ENCODE measurements at places on chromosomes 12 and 14.

GRCh38 chr12:2970744-2971143 is 11.5 kb downstream of the TEAD4 start:
- DNase-seq, result no peak

DNA sequence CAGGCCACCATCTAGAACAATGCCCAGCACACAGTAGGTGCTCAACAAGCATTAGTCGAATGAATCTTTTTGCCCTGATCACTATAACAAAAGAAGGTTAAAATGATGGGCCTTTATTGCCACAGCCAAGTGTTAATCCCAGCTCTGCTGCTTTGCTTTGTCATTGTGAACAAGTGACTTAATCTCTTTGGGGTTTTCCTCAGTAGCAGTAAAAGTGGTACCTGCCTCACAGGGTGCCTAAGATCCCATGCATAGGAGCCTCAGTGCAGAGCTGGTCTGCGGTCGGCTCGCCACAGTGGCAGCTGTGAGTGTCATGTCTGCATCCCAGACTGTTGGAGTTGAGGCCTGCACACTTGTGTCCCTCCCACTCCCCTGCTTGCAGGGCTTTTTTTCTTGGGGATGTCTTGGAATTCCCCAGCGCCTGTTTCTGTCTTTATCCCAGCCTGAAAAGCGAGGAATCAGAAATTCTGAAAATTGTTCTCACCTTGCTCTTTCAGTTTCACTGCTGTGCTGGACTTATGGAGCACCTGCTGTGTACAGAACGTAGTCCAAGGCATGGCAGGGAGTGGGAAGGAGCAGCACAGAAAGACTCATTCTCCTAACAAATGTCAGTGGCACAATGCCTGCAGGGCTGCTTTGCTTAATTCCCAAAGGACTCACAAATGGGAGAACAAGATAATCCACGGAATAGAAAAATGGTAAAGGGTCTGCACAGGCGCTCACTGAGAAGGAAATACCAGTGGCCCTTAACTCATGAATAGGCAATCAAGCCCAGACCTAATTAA is 90.8 kb downstream of the EML1 start:
- DNase-seq, result no peak

GRCh38 chr14:32727832-32728231 is 210.8 kb upstream of the NPAS3 start:
- DNase-seq, result no peak

DNA sequence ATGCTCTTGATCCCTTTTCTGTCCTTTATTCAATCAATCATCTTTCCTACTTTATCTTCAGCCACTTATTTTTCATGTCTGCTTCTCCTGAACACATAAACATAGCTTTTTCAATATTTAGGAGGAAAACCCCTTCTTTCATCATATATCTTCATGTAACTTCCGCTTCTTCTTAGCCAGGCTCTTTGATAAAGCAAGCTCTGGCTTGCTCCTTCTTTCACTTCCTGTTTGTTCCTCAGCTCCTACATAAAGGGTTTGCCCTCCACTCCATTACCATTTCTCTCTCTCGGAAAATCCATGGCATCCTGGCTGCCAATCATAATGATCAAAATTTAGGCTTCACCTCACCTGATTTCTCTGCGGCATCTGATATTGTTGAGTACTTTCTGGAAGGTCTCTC is 33.7 kb upstream of the HELB start:
- no peak for DNase-seq

- no peak for DNase-seq
Observed at GRCh38 chr14:96117101-96117897, 78.1 kb downstream of the C14orf132 start.

DNA sequence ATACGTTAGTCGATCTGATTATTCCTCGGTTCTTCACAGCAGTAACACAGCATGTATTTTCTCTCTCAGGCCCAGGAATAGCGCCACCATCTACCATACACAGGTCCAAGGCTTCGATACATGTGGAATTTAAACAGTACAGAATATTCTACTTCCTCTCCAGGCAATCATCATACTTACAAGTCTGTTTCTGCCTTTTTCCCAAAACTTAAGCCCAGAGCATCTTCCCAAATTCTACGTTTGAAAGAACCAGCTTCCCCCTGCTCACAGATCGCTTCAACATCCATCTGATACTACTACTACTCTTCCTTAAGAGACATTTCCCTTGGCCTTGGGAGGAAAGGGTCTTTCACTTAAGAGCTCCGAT is 626 bp downstream of the TXNDC16 start:
- DNase-seq, result no peak

GRCh38 chr14:61934385-61934784 is 172.2 kb downstream of the SNAPC1 start:
- no peak for DNase-seq

DNA sequence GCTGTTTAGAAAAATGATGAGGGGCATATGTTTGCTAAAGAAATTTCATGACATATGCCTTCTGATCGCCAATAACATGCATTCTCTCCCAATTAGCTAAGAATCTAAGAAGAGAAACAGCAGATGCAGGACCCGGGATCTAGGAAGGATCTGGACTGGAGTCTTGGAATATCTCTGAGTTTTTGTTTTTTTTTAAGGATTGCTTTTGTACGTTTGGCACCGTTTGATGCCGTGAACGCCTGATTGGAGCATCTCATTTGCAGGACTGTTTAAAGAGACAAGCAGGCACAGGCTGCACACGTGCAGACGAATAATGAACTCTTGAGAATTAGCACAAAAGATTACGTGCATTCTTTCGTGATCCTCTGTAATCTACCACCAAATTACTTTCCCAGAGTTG is 13.6 kb downstream of the EML1 start:
- DNase-seq, result peak; percentile 59

DNA sequence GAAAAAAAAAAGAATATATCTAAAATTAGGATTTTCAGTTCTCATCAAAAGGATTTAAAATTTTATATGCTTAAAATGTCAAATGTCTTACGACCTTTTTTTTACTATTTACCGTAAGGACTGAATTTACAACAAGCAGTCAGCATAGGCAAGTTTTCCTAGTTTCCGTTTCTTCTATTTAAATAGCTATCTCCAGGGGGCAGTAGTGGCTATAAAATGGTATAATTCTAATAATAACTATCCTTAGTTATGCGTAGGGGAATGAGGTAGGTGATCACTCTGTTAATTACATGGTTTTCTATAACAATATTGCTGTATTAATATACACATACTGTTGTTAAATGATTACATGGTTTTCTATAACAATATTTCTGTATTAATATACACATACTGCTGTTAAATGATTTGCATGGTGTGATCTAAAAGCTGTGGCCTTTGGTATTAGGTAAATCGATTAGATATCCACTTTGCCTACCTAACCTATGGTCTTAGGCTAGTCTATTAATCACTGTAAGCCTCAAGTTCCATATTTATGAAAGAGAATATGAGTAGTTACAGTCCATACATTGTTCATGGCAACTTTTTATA is 217.7 kb upstream of the PDZRN4 start:
- DNase-seq, result peak; percentile 2

- no peak for DNase-seq
Observed at GRCh38 chr12:50507930-50508329, 3.1 kb downstream of the DIP2B start.

DNA sequence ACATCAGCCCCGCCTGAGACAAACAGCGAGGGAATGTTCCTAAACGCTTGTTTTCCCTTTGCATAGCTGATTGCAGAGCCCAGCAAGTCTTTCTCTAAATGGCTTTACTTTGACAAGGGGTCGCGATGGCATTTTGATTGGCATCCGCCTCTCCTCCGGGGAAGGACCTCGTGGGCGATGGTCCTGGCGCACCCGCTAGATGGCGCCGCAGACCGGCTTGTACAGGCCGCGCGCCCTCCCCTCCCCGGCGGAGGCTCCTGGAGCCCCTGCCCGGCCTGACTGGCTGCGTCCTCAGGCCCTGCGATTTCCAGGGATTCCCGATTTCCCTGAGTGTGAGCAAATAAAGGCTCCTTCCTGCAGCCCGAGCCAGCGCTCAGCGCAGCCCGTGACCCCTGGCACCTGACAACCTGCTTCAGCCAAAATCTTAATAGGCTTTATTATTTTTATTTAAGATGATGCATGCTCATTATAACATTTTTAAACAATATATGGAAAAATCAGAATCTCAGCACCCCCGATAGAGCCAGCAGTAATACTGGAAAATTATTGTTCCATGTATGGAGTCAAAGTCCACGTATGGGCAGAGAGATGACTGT is 468.3 kb downstream of the AACS start:
- DNase-seq, result peak; percentile 21

GRCh38 chr12:114799574-114800487 is 115.9 kb upstream of the TBX3 start:
- no peak for DNase-seq

GRCh38 chr14:65658202-65658601 is 245.7 kb downstream of the FUT8 start:
- no peak for DNase-seq

GRCh38 chr14:101876555-101876938 is 87.8 kb upstream of the DYNC1H1 start:
- no peak for DNase-seq

DNA sequence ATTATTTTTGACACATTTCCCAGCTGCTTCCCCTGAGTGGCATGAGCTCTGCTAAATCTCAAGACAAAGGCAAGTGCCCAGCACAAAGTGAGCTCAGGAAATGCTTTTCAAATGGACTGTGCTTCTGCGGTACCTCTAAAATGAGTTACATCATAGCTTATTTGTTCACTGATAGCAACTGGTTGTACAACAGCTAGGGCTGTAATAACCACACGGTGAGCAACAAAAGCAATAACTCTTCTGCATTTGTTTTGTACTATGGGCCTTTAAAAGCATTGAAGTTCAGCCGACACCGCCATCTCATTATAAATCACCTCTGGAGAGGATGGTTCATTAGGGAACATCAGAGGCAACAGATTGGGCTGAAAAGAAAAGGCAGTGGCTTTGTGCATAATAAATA is 475.0 kb downstream of the GLT1D1 start:
- DNase-seq, result no peak

DNA sequence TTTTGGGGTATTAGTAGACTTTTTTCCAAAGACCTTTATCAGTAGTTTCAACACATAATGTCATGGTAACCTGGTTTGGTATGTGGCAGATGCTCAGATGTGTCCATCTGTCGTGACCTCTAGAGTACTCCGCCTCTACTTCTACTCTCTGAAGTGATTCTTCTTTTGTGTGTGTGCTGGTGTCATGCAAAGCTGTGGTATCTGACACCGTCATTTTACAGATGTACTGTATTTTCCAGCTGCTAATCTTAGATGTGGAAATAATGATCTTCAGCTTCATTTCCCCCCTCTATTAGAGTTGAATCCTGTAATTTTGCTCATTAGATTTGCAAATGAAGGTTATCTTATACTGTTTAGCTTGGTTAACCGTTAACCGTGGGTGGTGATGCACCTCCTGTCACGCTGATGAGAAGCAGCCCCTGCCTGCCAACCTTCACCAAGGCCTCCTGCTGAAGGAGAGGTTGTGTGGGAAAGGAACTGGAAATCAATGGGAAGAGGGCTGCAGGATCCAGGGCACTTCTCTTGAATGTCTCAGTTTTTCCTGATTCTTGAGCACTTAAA is 222.4 kb upstream of the AMIGO2 start:
- no peak for DNase-seq

GRCh38 chr12:50086148-50086547 is 1.0 kb downstream of the SMARCD1 start:
- DNase-seq, result no peak

DNA sequence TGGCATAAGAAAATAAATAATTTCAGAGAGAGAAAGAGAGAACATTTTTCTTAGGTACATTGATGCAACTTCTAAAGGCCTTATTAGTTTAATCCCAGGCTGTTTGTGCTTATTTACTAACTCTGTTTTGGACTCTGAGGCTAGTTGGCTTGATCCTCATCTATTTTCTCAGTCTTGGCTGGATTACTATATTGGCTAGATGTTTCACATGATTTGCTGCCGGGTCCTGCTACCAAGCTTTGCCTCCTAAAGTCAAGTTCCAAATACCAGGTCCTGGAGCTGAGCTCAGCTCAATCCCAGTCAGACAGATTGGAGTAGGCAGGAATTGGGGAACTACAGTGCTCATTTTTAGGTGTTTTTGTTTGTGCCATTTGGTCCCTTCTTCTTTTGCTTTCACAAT is 340.8 kb downstream of the BCAT1 start:
- no peak for DNase-seq

GRCh38 chr12:4567073-4567881 is 5.3 kb downstream of the DYRK4 start:
- DNase-seq, result no peak

- no peak for DNase-seq
Observed at GRCh38 chr12:47636908-47637780, 68.7 kb downstream of the RPAP3 start.

DNA sequence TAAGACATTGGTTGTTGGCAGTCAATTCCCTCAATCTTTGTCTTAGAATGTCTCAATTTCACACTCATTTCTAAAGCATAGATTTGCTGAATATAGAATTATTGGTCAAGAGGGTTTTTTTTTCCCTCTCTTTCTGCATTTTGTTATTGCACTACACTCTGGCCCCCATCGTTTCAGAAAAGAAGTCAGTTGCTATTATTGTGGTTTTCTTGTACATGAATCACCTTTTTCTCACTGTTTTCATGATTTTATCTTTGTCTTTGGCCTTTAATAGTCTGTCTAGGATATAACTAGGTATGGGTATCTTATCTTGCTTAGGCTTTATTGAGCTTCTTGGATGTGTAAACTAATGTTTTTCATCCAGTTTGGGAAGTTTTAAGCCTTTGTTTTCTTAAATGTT is 194.3 kb upstream of the DAAM1 start:
- DNase-seq, result no peak

- no peak for DNase-seq
Observed at GRCh38 chr12:9650151-9650576, 19.3 kb upstream of the CLEC2D start.

DNA sequence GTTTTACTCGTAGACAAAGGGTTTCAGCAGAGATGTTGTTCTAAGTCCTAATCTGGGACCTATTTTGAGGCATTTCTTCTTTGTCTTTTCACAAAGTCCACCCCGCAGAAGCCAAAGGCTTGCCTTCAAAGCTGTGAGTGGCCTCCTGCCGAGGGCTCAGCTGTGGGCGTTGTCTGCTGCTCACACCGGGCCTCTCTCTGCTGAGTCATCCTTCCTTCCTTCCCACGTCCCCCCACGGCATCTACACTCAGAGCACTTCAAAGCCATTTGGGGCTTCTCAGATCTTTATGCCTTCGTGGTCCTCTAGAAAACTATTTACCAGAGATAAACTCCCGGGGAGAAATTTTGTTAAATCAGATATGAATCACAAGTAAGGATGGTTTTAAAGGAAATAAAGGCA is 115.9 kb upstream of the TMPO start:
- DNase-seq, result peak; percentile 14

All from NCI-H446 (cell line).